NCI-H1436 treated with DMSO at 0.1 percent for 48 hours (cell line): ENCODE measurements at places on chromosomes 11 and 22.

GRCh38 chr11:94809251-94809650, 41.1 kb downstream of the AMOTL1 start:
- no peak for DNase-seq

- no peak for DNase-seq
Observed at GRCh38 chr11:13207665-13208594, 69.7 kb upstream of the BMAL1 start.

DNA sequence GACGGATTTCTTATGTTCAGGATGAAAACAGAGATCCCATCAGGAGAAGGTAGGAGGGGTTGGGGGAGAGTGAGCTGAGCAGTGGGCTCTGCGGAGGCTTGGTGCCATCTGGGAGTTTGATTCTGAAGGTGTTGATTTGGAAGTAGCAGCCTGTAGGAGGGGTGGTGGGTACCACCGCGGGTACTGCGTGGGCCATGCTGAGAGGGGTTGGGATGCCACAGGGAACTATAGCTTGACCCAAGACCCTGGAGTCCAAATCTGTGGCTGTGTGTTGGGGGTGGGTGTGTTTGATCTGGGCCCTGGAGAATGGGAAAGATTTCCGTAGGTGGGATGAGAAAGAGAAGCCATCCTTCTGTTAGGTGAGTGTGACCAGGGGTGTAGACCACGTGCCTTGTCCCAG, 5.0 kb downstream of the INCENP start:
- DNase-seq = no peak

- no peak for DNase-seq
Observed at GRCh38 chr11:65204646-65205601, 23.2 kb downstream of the CAPN1 start.

DNA sequence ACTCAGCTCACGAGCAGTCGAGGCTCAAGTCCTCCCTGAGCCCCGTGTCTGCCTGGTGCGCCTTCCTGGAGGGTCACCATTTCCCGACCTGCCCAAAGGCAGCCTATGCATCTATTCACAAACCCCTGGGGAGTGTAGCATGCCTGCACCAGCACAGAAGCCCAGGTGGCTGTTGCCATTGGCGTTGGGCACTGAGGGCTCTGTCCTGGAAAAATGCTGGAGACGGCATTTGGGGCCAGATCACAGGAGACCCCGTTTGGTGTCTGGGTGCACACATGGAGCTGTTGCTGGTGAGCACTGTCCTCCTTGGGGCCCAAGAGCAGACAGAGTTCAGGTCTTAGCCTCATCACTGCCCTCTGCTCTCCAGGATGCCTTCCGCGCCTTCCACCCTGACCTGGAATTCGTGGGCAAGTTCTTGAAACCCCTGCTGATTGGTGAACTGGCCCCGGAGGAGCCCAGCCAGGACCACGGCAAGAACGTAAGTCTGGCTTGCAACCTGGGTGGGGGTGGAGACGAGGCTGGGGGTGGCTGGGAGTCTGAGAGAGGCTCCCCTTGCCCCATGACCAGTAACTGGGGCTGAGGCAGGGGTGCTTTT, 9.4 kb downstream of the FADS2 start:
- no peak for DNase-seq

- DNase-seq = no peak
Observed at GRCh38 chr22:42077486-42078125, 1.9 kb upstream of the SMDT1 start.

GRCh38 chr11:111001986-111002611, 243.4 kb upstream of the POU2AF2 start:
- DNase-seq = no peak

- no peak for DNase-seq
Observed at GRCh38 chr11:67732045-67732787, 57.8 kb upstream of the ALDH3B2 start.

DNA sequence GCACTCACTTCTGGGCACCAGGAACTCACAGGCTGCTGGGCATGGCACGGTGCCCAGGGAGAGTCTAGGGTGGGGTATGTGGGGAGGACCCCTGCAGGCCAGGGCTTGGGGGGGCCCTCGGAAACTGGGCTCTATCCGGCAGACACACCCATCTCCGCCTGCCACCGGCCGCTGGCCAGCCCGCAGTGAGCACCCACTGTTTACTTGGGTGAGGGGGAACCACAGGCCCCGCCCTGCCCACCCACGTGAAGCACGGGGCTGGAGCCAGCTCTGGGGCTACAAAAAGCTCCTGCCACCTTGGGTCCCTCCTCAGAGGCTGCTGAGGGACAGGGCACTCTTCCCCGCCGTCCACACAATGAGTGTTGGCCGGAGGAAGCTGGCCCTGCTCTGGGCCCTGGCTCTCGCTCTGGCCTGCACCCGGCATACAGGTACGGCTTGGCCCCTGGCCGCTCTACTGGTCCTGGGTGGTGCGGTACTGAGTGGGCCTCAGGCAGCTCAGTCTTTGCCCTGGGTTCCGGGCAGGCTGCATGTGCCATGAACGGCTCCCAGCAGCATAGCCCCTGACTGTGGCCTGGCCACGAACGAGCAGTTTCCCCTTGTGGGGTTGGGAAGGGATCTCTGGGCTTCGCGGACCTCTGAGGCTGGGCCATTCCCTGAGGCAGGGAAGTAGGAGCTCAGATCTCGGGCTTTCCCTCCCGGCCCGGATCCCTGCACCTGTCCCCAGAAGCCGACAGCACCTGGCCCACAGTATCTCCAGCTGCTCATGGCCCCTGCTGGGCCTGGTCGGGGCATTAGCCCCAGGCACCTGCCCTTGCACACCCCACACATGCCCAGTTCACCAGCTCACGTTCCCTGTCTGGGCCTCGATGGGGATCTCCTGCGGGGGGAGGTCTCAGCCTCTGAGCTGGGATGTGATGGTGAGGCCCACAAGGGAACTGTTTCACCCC, at the start of gene MUC5AC:
Gene MUC5AC, plus strand, starts transcription at position 309 of the 947 bp plus-strand sequence. Its CDS starts 47 bp downstream, at position 356.
- DNase-seq = no peak

GRCh38 chr11:102286292-102286691, 31.0 kb upstream of the BIRC3 start:
- DNase-seq = no peak

GRCh38 chr11:44936951-44937543, 13.6 kb downstream of the TP53I11 start:
- DNase-seq = no peak

- DNase-seq = no peak
Observed at GRCh38 chr11:15909937-15910598, 446.3 kb downstream of the SOX6 start.

GRCh38 chr11:1050581-1051355, 14.2 kb upstream of the MUC6 start:
- DNase-seq = peak; percentile 14

DNA sequence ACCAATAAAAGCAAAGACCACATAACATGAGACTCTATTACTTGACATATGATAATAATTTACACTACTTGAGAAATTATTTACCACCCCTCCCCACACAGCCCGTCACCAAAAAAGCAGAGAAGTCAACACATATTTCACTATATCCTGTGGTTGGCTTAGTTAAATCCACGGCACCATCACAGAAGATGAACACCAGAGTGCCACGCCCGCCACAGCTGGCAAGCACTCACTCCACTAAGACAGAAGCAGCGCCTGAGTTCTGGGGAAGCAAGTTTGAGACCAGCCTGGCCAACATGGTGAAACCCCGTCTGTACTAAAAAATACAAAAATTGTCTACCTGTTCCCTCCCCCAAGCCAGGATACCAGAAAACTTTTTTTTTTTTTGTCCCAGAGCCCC, 53.1 kb downstream of the PACSIN2 start:
- DNase-seq = no peak

GRCh38 chr11:59198726-59199125, 14.0 kb downstream of the MPEG1 start:
- no peak for DNase-seq

DNA sequence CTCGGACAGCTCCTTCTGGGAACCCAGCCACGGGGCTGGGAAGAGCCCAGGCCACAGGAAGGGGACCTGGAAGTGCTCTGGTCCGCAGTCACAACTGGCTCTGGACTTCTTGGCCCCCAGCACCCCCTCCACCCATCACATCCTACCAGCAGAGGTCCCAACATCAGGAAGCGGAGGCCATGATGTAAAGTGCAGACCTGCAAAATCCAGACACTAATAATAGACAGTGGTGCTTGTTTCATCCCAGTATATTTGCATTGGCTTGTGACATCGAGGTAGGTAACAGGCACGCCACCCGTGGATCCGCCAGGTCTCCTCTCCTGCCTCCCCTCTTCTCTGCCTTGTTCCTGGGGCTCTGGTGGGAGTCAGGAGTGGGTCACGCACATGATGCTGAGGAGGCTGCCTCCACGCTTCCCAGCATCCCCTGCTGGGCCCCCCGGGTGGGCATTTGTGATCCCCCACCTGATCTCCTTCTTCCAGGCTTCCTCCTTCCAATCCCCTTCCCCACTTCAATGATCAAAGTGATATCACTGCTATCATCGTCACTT, 1454.0 kb downstream of the BRD1 start:
- no peak for DNase-seq

GRCh38 chr22:48836673-48837340, 990.9 kb downstream of the BRD1 start:
- DNase-seq = no peak

DNA sequence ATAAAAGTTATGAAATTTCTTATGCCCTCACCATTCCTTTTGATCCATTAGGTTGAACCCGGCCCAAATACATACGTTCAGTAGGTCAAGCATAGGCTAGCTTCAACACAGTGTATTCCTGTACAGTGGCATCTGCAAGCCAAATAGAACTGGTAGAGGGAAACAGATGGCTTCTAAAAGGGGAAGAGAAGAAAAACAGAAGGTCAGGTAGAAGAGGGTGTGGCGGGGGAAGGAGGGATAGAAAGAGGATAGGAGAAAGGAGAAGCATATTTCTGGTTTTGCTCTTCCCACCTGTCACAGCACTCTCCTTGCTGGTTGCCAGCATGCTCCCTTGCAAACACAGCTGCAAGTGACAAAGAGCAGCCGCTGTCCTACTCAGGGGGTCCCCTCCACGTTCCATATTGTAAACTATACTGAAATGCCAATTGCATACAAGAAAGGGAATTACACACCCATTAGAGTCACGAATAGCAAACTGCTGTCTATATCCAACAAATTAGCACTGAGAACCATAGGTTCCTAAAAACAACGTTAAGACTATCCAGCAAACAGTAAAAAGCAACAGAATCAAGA, 71.8 kb downstream of the PHF21A start:
- DNase-seq = no peak

- DNase-seq = no peak
Observed at GRCh38 chr11:15843309-15843872, 513.0 kb downstream of the SOX6 start.

GRCh38 chr11:61007956-61008896, 36.7 kb downstream of the CD6 start:
- no peak for DNase-seq

DNA sequence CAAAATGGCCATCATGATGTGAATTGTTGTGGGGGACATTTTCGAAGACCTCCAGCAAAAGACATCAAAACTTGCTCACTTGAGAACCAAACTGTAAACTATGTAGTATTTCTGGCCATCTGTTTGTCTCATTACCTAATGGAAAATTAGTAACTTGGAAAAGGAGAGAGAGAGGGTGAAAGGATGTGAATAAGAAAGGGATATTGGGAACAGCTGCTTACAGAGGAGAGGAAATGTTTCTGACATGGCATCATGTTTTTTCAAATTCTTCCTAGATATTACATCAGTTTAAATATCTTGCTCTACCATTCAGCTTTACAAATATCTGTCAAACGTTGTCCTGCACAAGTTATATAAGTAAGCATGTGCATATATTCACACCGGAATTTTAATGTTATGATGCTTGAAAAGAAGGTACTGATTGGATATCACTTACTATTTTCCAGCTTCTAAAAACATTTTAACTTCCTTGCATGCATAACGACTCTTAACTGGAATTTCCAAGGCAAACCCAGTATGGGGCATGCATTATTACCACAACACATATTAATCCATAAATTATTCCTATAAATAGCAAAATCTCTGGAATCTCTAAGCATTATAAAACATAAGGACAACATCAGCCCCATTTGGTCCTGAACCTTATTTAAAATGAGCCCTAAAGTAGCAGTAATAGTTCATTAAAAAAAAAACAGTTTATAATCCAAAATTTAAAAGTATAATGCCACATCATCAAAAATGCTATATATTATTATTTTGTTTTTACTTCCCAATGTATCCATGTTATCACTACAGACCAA, 20.0 kb downstream of the GUCY1A2 start:
- no peak for DNase-seq

- no peak for DNase-seq
Observed at GRCh38 chr11:112617977-112618826, 343.0 kb upstream of the NCAM1 start.

- DNase-seq = no peak
Observed at GRCh38 chr11:57729479-57729878, 11.8 kb upstream of the SELENOH start.

- DNase-seq = no peak
Observed at GRCh38 chr11:68371171-68372041, 59.0 kb downstream of the LRP5 start.

GRCh38 chr11:75924966-75925784, 110.2 kb downstream of the UVRAG start:
- DNase-seq = no peak

- no peak for DNase-seq
Observed at GRCh38 chr11:116454020-116454645, 318.7 kb downstream of the BUD13 start.

GRCh38 chr22:26066534-26066933, 102.7 kb upstream of the SEZ6L start:
- peak; percentile 93 for DNase-seq
